ENCODE measurements at places on chromosomes 5 and 9.

DNA sequence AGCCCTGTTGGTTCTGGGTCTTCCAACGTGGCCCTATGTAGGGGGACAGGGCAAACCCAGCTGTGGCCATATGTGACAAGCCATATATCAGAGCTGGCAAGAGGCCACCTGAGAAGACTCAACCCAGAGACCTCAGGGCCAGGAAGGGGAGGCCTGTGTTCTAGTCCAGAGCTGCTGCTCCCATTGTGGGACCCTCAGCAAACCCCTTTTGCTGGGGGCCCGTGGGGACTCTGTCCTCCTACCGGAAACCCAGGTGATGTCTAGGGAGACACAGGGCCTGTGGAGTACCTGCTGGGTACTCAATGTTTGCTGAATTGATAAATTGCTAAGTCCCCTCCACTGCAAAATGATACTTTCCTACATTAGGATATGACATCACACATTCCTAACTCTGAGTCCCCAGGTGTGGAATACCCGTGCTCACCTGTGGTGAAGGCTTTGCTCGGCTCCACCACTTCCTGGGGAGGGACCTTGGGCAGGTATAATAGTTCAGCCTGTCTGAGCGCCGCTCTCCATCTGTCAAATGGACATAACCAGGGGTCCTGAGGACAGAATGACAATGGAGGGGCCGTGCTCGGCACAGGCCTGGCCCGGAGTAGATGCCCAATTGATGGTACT, 38.4 kb upstream of the ASS1 start:
- no peak for DNase-seq

GRCh38 chr5:179805529-179806249, 977 bp downstream of the MGAT4B start:
- no peak for DNase-seq

GRCh38 chr5:79544131-79544530, 30.2 kb upstream of the HOMER1 start:
- no peak for DNase-seq

DNA sequence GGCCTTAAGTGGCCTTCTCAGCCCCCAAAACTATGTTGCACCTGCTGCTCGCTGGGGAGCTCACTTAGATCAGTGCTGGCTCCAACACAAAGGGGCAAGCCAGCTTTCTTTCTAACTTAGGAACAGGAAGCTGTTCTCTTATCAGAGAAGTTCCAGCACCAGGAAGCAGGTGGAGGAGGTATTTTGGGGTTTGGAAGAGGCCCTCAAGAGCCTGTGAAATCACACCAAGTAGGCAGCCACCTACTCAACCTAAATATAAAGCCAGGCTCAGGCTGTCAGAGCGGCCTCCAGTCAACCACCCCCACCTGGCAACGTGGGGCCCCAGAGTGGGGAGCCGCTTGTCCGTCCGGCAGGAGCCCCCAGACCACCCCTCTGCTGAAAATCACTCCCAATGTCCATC, 152.8 kb downstream of the OLFM1 start:
- DNase-seq, result no peak

DNA sequence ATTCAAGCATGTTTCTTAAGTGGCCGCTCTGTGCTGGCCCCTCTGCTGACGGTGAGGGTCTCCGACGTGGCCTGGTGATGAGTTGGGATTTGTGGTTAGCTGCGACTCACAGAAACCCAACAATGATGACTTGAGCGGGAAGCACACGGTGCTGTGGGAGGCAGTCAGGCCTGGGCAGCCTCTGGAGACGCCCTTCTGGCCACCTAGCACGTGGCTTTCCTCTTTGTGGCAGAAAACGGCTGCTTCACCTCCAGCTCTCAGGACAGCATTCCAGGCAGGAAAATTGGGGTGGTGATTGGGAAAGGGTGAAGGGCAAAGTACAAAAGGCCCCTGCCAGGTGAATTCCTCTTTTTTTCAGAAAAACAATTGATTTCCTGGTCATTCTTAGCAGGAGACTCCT, 17.5 kb upstream of the IER5L start:
- no peak for DNase-seq

DNA sequence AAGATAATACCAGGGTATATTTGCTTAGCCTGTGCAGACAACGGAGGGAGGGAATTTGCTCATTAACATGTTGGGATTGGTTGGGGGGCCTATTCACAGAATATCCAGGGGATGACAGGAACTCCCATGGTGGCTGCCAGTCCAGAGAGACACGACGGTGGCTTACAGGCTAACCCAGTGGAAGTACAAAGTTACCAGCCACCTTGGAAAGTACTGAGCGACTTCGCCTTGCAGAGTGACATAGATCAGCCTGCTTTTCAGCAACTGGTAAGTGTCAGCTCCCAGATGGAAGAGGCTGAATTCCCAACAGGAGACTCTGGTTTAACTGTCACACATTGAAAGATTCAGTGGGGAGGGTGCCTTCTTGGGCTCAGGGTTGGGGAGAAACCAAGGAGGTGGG, 7.9 kb downstream of the ISL1 start:
- no peak for DNase-seq

- DNase-seq, result no peak
These were observed 113.0 kb downstream of the ANXA1 start for GRCh38 chr9:73264631-73265030.

- DNase-seq, result no peak
These were observed 3.9 kb upstream of the C5orf58 start for GRCh38 chr5:170228762-170229435.

DNA sequence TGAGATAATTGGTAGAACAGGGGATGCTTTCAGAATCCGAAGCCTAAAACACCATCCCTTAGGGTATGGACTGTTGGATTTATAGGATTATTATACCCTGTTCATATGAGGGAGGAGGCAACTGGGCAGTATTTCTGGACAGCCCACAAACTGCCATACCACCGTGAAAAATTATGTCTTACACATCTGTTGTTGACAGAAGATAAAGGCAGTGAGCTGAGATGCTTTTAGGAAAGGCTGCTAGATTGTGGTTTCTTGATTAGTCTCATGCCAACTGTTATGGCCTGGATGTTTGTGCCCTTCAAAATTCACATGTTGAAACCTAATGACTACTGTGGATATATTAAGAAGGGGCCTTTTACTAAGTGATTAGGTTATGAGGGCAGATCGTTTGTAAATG, 83.7 kb upstream of the DHFR start:
- DNase-seq, result no peak

- DNase-seq, result no peak
These were observed 747 bp downstream of the LRSAM1 start for GRCh38 chr9:127451858-127452656.

GRCh38 chr5:176529741-176530141, 7.5 kb downstream of the RNF44 start:
- no peak for DNase-seq

GRCh38 chr5:54872810-54873209, 112.6 kb downstream of the ESM1 start:
- no peak for DNase-seq

GRCh38 chr5:79595086-79595485, 17.2 kb upstream of the TENT2 start:
- no peak for DNase-seq

- no peak for DNase-seq
These were observed 21.2 kb downstream of the GNAQ start for GRCh38 chr9:78010445-78010844.

Data from cortex of kidney (tissue), 1 donor.